Activated CD8-positive, alpha-beta memory T cell treated with anti-CD3 and anti-CD28 coated beads, Interleukin-2, amount 10 ng/mL, durations not matched to agents 7 days and 5 days (primary cell): ENCODE measurements at places on chromosomes 5 and 9.

- no peak for DNase-seq
Observed at GRCh38 chr5:135156715-135157404, 122.8 kb upstream of the PITX1 start.

GRCh38 chr9:1231998-1232919 is 182.1 kb downstream of the DMRT2 start:
- DNase-seq: no peak

- no peak for DNase-seq
Observed at GRCh38 chr9:122572456-122572855, 10.7 kb downstream of the OR1L8 start.

- no peak for DNase-seq
Observed at GRCh38 chr9:112035166-112035826, 138.7 kb downstream of the UGCG start.

- DNase-seq: peak; percentile 44
Observed at GRCh38 chr5:132962429-132963021, 909 bp downstream of the AFF4 start.

DNA sequence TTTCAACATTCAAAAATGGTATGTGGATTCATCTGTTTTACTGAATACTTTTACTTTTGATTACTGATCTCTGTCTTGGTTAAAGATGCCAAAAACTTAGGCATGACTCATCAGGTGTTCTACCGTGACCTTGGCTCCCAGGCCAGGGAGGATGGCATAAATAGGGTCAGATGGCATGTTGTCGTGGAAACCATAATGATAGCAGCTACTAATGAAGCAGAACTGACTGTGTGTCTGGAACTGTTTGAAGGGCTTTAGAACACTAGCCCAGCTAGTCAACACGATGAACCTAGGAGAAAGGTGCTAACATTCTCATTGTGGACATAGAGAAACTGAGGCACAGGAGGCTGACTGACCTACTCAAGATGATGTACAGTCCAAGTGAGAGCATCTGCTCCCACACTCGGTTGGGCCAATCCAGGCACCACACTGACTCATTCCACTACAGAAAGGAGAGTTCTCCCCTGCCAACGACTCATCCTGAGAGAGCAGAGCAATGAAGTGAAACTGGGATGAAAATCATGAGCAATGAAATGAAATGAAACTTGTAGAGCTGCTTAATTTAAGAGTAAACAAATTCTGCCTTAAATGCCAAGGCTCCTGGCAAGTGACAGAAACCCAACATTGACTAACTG is 116.0 kb downstream of the TENT4A start:
- peak; percentile 84 for DNase-seq

- no peak for DNase-seq
Observed at GRCh38 chr9:22588918-22589317, 142.3 kb downstream of the DMRTA1 start.

GRCh38 chr9:8419596-8420275 is 620.2 kb upstream of the DMAC1 start:
- DNase-seq: no peak

DNA sequence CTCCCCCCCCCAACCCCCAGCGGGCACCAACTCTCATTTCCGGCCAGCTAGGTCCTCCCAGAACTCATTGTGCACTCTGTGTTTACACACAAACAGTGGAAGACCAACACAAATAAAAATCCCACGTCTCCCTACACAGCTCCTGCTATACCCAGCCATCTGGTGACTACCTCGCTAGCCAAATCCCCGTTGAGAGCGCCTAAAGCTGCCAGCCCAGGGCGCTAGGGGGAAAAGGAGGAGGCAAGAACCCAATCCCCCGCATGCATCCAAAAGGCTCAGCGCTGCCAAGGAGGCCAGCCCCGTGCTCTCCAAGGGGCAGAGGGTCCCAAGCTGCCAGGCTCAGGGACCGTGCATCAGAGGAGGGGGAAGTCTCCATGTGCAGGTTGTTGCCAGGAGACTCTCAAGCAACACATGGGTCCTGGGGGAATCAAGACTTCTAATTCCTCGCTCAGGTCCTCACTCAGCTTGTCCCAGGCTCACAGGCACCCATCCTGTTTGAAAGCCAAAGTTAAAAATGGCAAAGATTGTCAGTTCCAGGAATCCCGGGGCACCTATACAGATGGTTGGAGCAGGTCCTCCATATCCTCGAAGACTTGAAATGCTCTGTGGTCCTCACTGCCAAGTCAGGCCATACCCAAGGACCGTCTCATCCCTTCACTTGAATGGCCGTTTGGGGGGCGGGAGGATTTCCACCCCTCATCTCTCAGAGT is 2.7 kb downstream of the ASTN2 start:
- DNase-seq: no peak

- DNase-seq: no peak
Observed at GRCh38 chr9:89794918-89795317, 190.1 kb downstream of the GADD45G start.

GRCh38 chr5:151954255-151954654 is 29.6 kb upstream of the GLRA1 start:
- no peak for DNase-seq

- no peak for DNase-seq
Observed at GRCh38 chr9:13904311-13904710, 409.6 kb downstream of the NFIB start.
